Esophagus muscularis mucosa (tissue), 4 donors: ENCODE measurements at places on chromosomes 3 and 15. TPM values are rescaled to one million over a fixed set of nuclear protein-coding genes. Genes with fewer than 3 reads are reported as not detected.

DNA sequence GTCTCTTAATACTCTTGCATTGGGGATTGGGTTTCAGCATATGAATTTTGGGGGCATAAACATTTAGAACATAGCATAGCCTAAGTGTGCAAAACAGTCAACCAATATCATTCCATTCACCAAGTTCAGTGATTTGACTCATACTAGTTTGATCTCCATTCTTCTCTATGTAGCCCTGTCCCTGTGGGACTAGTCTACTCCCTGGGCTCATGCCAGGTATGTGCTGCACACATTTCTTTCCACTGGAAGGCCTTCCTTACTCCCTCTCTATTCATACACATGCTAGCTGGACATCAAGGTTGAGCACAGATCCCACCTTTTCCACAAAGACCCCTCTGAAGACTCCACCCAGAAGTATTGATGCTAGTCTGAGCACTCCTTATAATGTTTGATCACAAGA is 5.1 kb downstream of the ZDHHC23 start:
- no peak overlapping the region for H3K27ac ChIP-seq
- DNase-seq: no peak

COL8A1 gene
- 90.1 TPM for total RNA-seq

GRCh38 chr15:29822100-29822683 is at the start of gene TJP1:
Gene TJP1, minus strand, starts transcription at chr15:29822468. Its CDS starts 440 bp downstream, at chr15:29822028.
- DNase-seq: peak; percentile 93
- H3K27me3 ChIP-seq: no peaks in the 10 kb centered on the region
- no peaks in the 10 kb centered on the region for H3K36me3 ChIP-seq
- peaks cover 26% of the 10 kb centered on the region for H3K4me1 ChIP-seq
- peak within 1 kb of the TSS; percentile 93 for H3K4me3 ChIP-seq

GRCh38 chr3:194808640-194809097 is 123.0 kb downstream of the FAM43A start:
- H3K27me3 ChIP-seq: no peaks in the 10 kb centered on the region
- H3K36me3 ChIP-seq: no peaks in the 10 kb centered on the region
- H3K4me1 ChIP-seq: no peaks in the 10 kb centered on the region
- H3K27ac ChIP-seq: no peak overlapping the region
- no peak overlapping the region for H3K4me3 ChIP-seq
- no peak for DNase-seq

GRCh38 chr3:43210049-43211027 is 76.0 kb upstream of the SNRK start:
- no peaks in the 10 kb centered on the region for H3K36me3 ChIP-seq
- H3K27ac ChIP-seq: no peak overlapping the region
- H3K4me1 ChIP-seq: no peaks in the 10 kb centered on the region
- no peak for DNase-seq

ADCY5 gene
- total RNA-seq: 177 TPM

- H3K27ac ChIP-seq: peak within 1 kb of the TSS; percentile 84
- no peaks in the 10 kb centered on the region for H3K36me3 ChIP-seq
- H3K27me3 ChIP-seq: no peaks in the 10 kb centered on the region
- DNase-seq: peak; percentile 97
- peak within 1 kb of the TSS; percentile 90 for H3K4me3 ChIP-seq
These were observed at the start of gene PARP16 for GRCh38 chr15:65286704-65287519. Gene PARP16, minus strand, starts transcription at chr15:65286883. Its CDS starts 457 bp downstream, at chr15:65286426.

UROC1 gene
- not detected for total RNA-seq

- no peaks in the 10 kb centered on the region for H3K27me3 ChIP-seq
- no peaks in the 10 kb centered on the region for H3K36me3 ChIP-seq
- DNase-seq: no peak
- no peaks in the 10 kb centered on the region for H3K4me1 ChIP-seq
- H3K4me3 ChIP-seq: no peak overlapping the region
These were observed 6.6 kb upstream of the TPRG1 start for GRCh38 chr3:189165092-189165612.

DNA sequence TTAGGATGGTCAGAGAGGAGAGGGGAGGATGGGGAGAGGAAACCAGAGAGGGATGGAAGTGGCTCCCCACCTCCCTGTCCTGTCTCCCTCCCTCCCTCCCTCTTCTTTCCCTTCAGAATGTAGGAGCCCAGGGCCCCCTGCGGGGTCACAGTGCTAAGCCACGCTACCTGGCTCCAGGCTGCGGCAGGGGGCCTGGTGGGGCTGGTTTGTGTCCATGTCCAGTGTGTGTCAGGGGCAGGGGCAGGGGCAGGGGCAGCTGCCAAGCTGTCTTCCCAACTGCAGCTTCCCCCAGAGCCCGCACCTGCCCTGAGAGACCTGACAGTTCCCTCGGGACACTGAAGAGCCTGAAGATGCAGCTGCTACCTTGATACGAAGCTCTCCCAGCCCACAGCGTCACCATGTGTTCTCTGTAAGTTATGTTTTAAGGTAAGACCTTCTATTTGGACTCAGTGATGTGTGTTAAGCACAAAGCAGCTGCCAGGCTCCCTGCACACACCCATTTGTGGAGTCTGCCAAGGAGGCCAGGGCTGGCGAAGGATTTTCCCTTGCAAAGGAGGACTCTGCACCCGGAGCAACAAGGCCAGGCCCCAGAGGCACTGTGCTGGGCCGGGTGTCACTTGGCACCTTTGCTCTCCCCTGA is 121.8 kb upstream of the SMAD3 start:
- no peak overlapping the region for H3K4me3 ChIP-seq
- DNase-seq: no peak
- H3K4me1 ChIP-seq: peaks cover 19% of the 10 kb centered on the region
- H3K27me3 ChIP-seq: no peaks in the 10 kb centered on the region
- H3K27ac ChIP-seq: no peak overlapping the region
- H3K36me3 ChIP-seq: no peaks in the 10 kb centered on the region

DNA sequence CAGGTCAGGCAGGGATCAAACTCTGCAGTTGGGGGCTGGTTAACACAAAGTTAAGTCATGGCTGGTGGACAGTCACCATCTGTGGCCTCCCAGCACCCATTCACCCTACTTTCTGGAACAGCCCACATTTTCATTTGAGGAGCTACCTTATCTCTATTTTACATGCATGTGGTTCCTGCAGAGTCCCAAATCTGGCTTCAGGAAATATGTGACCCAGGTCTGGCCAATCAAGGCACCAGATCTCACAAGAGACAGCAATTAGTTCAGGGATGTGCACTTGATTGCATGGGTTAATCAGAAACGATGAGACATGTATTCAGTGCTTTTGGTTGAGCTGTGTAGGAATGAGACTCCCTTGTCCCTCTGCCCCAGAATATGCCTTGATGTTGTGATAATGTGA is 170.9 kb downstream of the NR2F2 start:
- DNase-seq: peak; percentile 68
- H3K4me3 ChIP-seq: no peak overlapping the region
- H3K4me1 ChIP-seq: no peaks in the 10 kb centered on the region
- no peaks in the 10 kb centered on the region for H3K36me3 ChIP-seq
- no peaks in the 10 kb centered on the region for H3K27me3 ChIP-seq

IQCF6 gene
- not detected for total RNA-seq
